Epithelial cell of umbilical artery (primary cell): ENCODE measurements at places on chromosomes 7 and 10. TPM values are rescaled to one million over a fixed set of nuclear protein-coding genes. Genes with fewer than 3 reads are reported as not detected.

Gene MBLAC1
- 2.7 and 2.9 TPM in 2 replicates for total RNA-seq

Gene PLXNA4
- 0.15 and 1.3 TPM in 2 replicates for total RNA-seq

Gene PCLO
- total RNA-seq = under 0.01 TPM in 2 replicates

Gene GHRHR
- not detected in 2 replicates for total RNA-seq

Gene GCK
- total RNA-seq = 0.15 and 1.3 TPM in 2 replicates

Gene SPDYE1
- not detected in 2 replicates for total RNA-seq

Gene KCND2
- 0.32 and 1.5 TPM in 2 replicates for total RNA-seq

Gene FGFBP3
- 0.30 and 0.32 TPM in 2 replicates for total RNA-seq

Gene PLCE1
- total RNA-seq = under 0.01 TPM in 2 replicates

Gene ARHGEF35
- total RNA-seq = 0.32 and 0.91 TPM in 2 replicates

Gene SPDYE8
- not detected in 2 replicates for total RNA-seq

Gene YWHAG
- 74.3 and 101 TPM in 2 replicates for total RNA-seq

Gene FASTK
- 67.9 and 71.9 TPM in 2 replicates for total RNA-seq

Gene CALML3
- total RNA-seq = not detected in 2 replicates

Gene C1QL3
- 0.32 TPM in 1 of 2 replicates, not detected in the other for total RNA-seq

Gene IFIT1
- total RNA-seq = 6.5 and 164 TPM in 2 replicates

Gene NEBL
- total RNA-seq = 0.65 and 1.7 TPM in 2 replicates

Gene CUZD1
- 0.91 and 0.97 TPM in 2 replicates for total RNA-seq

Gene WDR86
- total RNA-seq = not detected in 2 replicates

Gene PRLHR
- total RNA-seq = not detected in 2 replicates

Gene CNNM1
- not detected in 2 replicates for total RNA-seq

Gene UBN2
- 3.2 and 7.1 TPM in 2 replicates for total RNA-seq

Gene AGFG2
- total RNA-seq = 6.2 and 11.7 TPM in 2 replicates

Gene NEUROD6
- total RNA-seq = not detected in 2 replicates

Gene ZNF783
- 4.5 and 5.3 TPM in 2 replicates for total RNA-seq

Gene ZNF485
- 2.3 and 2.7 TPM in 2 replicates for total RNA-seq

Gene TBRG4
- 69.3 and 82.8 TPM in 2 replicates for total RNA-seq

Gene MBL2
- total RNA-seq = not detected in 2 replicates

Gene DENND2A
- 0.30 TPM in 1 of 2 replicates, not detected in the other for total RNA-seq

Gene ZNF775
- 6.8 and 7.3 TPM in 2 replicates for total RNA-seq

Gene TMEM26
- total RNA-seq = 2.0 and 3.6 TPM in 2 replicates

Gene ODAD2
- 0.32 and 0.91 TPM in 2 replicates for total RNA-seq

Gene AKR1C8
- under 0.01 TPM in 1 of 2 replicates, not detected in the other for total RNA-seq

Gene C10orf67
- total RNA-seq = under 0.01 TPM in 1 of 2 replicates, not detected in the other

Gene STEAP2
- 5.8 and 12.8 TPM in 2 replicates for total RNA-seq

Gene EFCAB10
- total RNA-seq = 0.32 TPM in 1 of 2 replicates, not detected in the other

Gene KLF14
- total RNA-seq = 0.15 TPM in 1 of 2 replicates, not detected in the other

Gene LIPF
- not detected in 2 replicates for total RNA-seq

Gene LIPM
- not detected in 2 replicates for total RNA-seq

Gene WNT8B
- total RNA-seq = not detected in 2 replicates

Gene ACHE
- total RNA-seq = under 0.01 and 0.15 TPM in 2 replicates

Gene SEMA4G
- total RNA-seq = 0.30 and 0.65 TPM in 2 replicates

Gene CPEB3
- total RNA-seq = 0.32 and 1.1 TPM in 2 replicates

Gene RTKN2
- total RNA-seq = 1.2 and 1.3 TPM in 2 replicates

Gene GJC3
- total RNA-seq = 0.30 TPM in 1 of 2 replicates, not detected in the other

Gene ECD
- total RNA-seq = 32.8 and 33.4 TPM in 2 replicates

Gene TRDMT1
- total RNA-seq = 6.2 and 7.3 TPM in 2 replicates

Gene C10orf62
- not detected in 2 replicates for total RNA-seq

Gene BMPER
- total RNA-seq = 0.32 and 0.46 TPM in 2 replicates

Gene FAM24B
- total RNA-seq = 7.5 and 12.2 TPM in 2 replicates

Gene ANKRD30A
- not detected in 2 replicates for total RNA-seq

Gene TRIM56
- 6.5 and 17.5 TPM in 2 replicates for total RNA-seq

Gene HMX2
- total RNA-seq = not detected in 2 replicates

Gene FKBP9
- total RNA-seq = 109 and 145 TPM in 2 replicates

Gene SAMD8
- total RNA-seq = 22.7 and 36.3 TPM in 2 replicates

Gene LRGUK
- total RNA-seq = under 0.01 and 0.76 TPM in 2 replicates

Gene XRCC2
- 4.4 and 4.5 TPM in 2 replicates for total RNA-seq

Gene BMS1
- 25.1 and 29.9 TPM in 2 replicates for total RNA-seq
